ENCODE measurements at places on chromosomes 2 and 18.

DNA sequence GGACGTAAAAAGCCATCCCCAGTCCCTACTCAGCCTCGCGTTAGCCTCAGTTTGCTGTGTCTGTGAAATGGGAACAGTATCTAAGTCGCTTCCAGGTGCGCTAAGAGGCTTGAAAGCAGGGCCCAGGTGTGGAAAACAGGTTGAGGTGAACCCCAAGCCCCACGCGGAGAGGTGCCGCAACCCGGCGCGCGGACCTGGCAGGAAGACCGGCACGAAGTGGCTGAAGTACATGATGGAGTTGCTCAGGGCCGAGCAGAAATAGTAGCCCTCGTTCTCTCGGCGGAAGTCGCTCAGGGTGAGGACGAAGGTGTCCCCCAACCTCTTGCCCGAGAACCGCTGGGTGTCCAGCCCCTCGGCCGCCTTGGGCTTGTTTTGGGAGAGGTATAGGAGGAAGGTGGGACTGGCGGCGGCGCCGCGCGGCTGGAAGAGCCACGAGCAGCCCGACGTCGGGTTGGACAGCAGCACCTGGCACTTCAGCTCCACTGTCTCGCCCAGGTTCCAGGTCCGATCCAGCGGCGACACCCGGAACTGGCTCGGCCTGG lies 508 bp downstream of the CD8A start:
- DNase-seq, result no peak

GRCh38 chr18:28159055-28159454 lies 17.9 kb downstream of the CDH2 start:
- no peak for DNase-seq

DNA sequence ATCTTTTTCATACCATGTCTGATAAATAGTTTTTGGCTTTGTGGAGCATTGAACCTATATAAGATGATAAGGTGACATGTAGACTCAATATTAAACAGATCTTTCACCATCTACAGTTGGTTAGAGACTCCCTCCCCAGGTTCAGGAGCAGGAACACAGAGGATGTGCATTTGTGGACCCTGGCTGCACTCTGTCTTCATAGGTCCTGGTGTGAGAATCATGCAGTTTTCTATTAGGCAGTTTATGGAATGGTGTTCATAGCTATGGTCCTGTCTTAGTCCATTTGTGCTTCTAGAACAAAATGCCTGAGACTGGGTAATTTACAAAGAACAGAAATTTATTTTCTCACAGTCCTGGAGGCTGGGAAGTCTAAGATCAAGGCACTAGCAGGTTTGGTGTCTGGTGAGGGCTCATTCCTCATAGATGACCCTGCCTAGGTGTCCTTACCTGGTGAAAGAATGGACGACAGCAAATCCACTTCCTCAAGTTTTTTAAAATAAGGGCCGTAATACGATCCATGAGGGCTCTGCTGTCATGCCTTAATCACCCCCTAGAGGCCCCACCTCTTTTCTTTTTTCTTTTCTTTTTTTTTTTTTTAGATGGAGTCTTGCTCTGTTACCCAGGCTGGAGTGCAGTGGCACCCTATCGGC lies 35.3 kb upstream of the FAM98A start:
- DNase-seq, result no peak

DNA sequence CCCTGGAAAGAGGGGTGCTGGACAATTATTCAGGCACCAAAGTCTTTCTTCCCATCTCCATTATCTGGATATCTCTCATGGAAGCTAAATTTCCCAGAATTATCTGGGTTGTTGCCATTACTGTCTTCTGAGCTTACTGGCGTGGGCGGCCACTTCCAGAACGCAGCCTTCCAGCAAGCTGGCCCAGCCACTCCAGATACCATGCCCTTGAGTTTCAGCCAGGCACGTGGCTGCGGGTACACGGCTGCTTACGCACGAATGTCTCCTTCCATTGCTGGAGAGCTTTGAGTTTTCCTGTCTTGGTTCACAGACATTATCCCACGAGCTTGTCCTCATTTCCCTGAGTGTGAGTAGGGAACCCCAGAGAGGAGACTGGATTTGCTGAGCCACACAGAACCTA lies 32.7 kb downstream of the CELF4 start:
- no peak for DNase-seq

DNA sequence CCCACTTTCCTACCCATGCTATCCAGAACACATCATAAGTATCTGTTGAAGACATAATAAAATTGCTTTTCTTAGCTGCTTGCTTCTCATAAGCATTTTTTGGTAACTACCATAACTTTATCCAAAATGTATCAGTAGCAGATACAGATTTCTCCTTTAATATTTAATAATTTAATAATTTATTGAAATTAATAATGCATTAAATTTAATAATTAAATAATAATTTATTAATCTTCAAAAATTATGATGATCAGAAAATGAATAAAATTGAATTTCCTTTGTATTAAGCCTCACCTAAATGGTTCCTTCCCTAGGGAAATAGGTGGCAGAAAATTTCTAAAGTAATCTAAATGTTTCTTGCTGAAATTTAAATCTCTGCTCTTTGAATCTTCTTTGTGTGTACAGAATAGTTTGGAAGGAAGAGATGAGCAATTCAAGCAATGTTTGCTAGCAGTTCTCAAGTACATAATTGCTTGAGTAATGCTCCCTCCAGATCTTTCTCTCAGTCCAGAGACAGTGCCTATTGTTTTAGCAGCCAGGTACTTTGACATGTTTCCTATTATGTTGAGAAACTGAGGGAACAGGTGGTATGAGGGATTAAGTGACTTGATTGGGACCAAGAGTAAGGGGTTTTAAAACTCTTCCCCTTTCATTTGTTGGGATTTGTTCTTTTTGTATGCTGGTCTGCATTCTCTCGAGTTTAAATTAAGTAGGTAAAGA lies 123.1 kb upstream of the CYP26B1 start:
- no peak for DNase-seq

- no peak for DNase-seq
Observed at GRCh38 chr18:33113416-33113815, 327.1 kb downstream of the CCDC178 start.

DNA sequence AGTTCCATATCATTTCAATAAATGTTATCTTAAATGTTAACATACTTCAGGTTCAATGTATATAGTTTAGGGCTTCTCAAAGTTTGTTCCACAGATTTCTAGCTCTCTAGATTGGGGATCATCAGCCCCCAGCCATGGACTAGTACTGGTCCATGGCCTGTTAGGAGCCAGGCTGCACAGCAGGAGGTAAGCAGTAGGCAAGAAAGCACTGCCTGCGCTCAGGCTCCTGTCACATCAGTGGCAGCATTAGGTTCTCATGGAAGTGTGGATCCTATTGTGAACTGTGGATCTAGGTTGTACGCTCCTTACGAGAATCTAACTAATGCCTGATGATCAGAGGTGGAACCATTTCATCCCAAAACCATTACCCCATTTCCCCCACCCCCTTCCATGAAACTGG lies 531.1 kb downstream of the PARD3B start:
- no peak for DNase-seq

- DNase-seq, result no peak
Observed at GRCh38 chr2:134178138-134178877, 75.6 kb upstream of the MGAT5 start.

GRCh38 chr18:31042406-31043181 lies at the start of gene DSC3:
TSS of gene DSC3 (minus strand) at chr18:31042742. CDS start at chr18:31042660, 82 bp downstream.
- no peak for DNase-seq

GRCh38 chr2:40208463-40208862 lies 243.4 kb downstream of the SLC8A1 start:
- DNase-seq, result no peak

Data from hematopoietic multipotent progenitor cell treated with erythropoietin and hydrocortisone succinate and interleukin-3 and kit ligand, for 8 days (in vitro differentiated cells).